Peyer's patch (tissue), 4 donors: ENCODE measurements at places on chromosomes 11 and 22. TPM values are rescaled to one million over a fixed set of nuclear protein-coding genes. Genes with fewer than 3 reads are reported as not detected.
A peak's percentile ranks its signal among the peaks of the same experiment; 100 is the strongest.

DNA sequence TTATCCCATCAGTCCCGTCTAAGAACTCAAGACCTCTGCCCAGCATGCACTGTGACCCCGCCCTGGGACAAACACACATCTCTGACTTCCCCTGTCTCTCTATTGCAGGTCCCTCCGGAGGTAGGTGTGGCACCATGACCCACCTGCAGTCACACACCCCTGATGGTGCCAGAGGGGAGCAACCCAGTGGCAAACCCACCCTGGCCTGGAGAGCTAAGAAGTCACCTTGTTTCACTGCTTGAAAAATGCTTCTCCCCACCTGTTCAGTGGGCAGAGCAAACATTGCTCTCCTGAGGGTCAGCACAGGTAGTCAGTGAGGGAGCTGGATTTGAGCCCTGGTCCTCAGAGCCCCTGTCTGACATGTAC is 23.9 kb downstream of the CAPN1 start:
- no peak overlapping the region for H3K27ac ChIP-seq
- no peak for DNase-seq
- H3K4me3 ChIP-seq, result no peak overlapping the region
- H3K27me3 ChIP-seq, result no peaks in the 10 kb centered on the region

- H3K4me3 ChIP-seq, result no peak overlapping the region
- H3K27ac ChIP-seq, result no peak overlapping the region
- no peaks in the 10 kb centered on the region for H3K4me1 ChIP-seq
- no peak for DNase-seq
- H3K27me3 ChIP-seq, result no peaks in the 10 kb centered on the region
- no peaks in the 10 kb centered on the region for H3K36me3 ChIP-seq
Measured at GRCh38 chr11:128057786-128058395, 529.5 kb downstream of the ETS1 start.

DNA sequence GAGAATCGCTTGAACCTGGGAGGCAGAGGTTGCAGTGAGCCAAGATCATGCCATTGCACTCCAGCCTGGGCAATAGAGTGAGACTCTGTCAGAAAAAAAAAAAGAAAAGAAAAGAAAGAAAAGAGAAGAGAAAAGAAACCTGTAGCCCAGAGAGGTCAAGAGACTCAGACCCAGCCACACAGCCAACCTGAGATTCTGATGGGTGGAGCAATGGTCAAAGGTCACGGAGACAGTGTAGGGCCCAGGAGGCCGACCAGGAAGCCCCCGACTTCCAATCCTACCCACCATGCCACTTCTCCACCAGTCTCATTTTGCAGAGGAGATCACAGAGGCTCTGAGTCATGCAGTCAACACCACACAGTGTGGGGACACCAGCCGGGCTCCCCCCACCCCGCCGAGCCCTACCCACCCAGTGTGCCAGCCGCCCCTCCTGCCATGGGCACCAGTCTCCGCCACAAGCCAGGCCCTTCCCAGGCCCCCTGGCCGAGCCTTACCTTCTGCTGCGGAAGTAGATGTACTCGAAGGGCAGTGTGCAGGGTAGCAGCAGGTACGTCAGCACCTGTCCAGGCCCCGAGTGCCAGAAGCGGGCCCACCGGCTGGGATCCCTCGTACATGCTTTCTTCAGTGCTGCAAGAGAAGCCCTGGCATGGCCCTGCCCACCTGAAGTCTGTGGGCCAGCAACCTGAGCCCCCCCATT is 7.9 kb downstream of the PNPLA5 start:
- no peaks in the 10 kb centered on the region for H3K4me1 ChIP-seq
- no peak for DNase-seq
- H3K4me3 ChIP-seq, result no peak overlapping the region
- no peak overlapping the region for H3K27ac ChIP-seq
- H3K36me3 ChIP-seq, result no peaks in the 10 kb centered on the region

DNA sequence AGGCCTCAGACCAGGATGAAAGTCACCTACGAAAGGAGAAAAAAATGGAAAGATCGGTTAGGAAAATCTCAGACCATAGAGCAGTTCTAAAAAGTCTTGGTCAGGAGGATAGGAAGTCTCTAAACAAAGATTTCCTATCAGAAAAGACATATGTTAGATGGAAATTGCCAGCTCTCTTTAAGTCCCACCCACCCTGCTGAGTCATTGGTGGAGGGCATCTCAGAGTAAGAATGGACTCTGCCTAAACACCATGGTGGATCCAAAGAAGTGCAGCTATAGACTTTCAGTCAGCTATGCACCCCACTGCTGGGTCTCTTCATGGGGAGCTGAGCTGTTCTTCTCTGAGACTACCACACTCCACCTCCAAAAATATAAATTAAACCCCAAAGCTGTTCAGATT is 3.7 kb downstream of the OR8B2 start:
- no peak overlapping the region for H3K4me3 ChIP-seq
- H3K36me3 ChIP-seq, result no peaks in the 10 kb centered on the region
- no peaks in the 10 kb centered on the region for H3K27me3 ChIP-seq
- H3K27ac ChIP-seq, result no peak overlapping the region
- H3K4me1 ChIP-seq, result no peaks in the 10 kb centered on the region
- no peak for DNase-seq

- no peak overlapping the region for H3K27ac ChIP-seq
- no peaks in the 10 kb centered on the region for H3K27me3 ChIP-seq
- H3K36me3 ChIP-seq, result no peaks in the 10 kb centered on the region
- no peak for DNase-seq
- H3K4me3 ChIP-seq, result no peak overlapping the region
- H3K4me1 ChIP-seq, result no peaks in the 10 kb centered on the region
Measured at GRCh38 chr11:60957188-60957587, 5.2 kb upstream of the SLC15A3 start.

DNA sequence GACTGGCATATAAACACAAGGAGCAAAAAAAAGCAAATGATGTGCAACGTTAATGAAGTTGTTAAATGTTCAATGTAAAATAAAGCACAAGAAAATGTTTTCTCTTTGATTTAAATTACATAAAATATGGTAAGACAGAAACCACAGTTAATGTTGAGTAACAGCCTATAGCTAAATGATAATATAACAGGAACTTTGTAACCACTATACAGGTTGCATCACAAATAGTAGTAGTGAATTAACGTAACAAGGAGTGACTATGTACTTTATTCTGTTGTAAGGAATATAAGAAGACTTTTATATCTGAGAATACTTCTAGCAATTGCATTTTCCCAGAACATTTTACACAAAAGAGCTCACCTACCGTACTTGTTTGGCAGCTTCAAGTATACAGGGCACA is 16.9 kb downstream of the SAAL1 start:
- no peaks in the 10 kb centered on the region for H3K36me3 ChIP-seq
- DNase-seq, result no peak
- H3K27me3 ChIP-seq, result no peaks in the 10 kb centered on the region

DNA sequence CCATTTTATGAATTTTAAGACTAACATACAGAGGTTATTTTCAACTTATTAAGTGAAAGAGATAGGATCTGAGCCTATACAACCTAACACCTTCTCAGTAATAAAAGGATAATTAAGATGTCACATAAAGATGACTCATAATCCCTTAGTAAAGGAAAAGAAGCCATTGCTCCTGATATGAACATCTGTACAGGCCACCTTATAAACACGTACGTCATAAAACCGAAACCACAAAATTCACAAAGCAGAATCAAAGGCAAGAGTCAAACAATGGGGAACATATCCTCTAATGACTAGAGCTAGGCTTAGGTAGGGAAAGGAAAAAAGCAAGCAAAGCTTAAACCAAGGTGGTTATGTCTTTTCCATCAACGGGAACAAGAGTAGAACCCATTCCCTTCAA is 103.5 kb downstream of the KCNA4 start:
- H3K36me3 ChIP-seq, result no peaks in the 10 kb centered on the region
- DNase-seq, result no peak
- no peak overlapping the region for H3K4me3 ChIP-seq

GRCh38 chr11:32888805-32889204 is 3.8 kb upstream of the QSER1 start:
- no peaks in the 10 kb centered on the region for H3K36me3 ChIP-seq
- no peaks in the 10 kb centered on the region for H3K27me3 ChIP-seq
- H3K27ac ChIP-seq, result no peak overlapping the region

Gene SESN3
- total RNA-seq, result 30.5 TPM

Gene DUSP8
- total RNA-seq, result 2.5 TPM

Gene TIMP3
- total RNA-seq, result 40.1 TPM

- peaks cover 3% of the 10 kb centered on the region for H3K36me3 ChIP-seq
- H3K4me1 ChIP-seq, result no peaks in the 10 kb centered on the region
- H3K27ac ChIP-seq, result no peak overlapping the region
- H3K27me3 ChIP-seq, result no peaks in the 10 kb centered on the region
- no peak overlapping the region for H3K4me3 ChIP-seq
- DNase-seq, result no peak
Measured at GRCh38 chr22:23709107-23709506, 18.3 kb downstream of the RGL4 start.

DNA sequence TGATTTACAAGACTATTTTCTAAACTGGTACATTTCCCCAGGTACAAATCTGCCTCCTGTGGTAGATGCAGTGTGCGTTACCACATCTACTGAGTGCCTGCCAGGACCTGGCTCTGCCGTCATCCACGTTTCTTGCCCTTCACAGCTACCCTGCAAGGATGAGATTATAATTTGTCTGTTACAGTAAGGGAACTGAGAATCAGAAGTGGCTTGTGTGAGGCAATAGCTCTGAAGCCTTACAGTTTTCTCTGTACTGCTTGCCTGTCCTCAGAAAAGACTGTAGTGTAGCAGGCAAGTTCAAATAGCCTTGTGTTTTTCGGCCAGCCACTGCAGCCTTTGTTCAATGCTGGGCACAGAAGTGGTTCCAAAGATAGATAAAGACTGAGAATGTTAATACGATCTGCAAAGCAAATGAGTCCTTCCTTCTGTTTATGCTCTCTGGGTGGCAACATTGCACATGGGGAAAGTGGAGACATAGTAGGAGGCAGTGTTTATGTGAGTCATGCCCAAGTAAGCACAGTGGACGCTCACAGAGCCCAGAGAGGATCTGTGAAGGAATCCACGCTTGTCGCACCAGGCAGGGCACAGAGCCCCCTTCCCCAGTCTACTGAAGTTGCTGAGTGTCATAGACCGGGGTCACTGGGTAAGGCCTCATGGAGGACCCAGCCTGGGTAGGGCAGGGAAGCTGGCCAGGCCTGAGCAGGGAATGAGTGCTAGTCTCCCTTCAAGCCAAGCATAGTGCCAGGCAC is 49.1 kb downstream of the MICAL2 start:
- no peaks in the 10 kb centered on the region for H3K36me3 ChIP-seq
- no peaks in the 10 kb centered on the region for H3K27me3 ChIP-seq
- H3K4me3 ChIP-seq, result no peak overlapping the region

DNA sequence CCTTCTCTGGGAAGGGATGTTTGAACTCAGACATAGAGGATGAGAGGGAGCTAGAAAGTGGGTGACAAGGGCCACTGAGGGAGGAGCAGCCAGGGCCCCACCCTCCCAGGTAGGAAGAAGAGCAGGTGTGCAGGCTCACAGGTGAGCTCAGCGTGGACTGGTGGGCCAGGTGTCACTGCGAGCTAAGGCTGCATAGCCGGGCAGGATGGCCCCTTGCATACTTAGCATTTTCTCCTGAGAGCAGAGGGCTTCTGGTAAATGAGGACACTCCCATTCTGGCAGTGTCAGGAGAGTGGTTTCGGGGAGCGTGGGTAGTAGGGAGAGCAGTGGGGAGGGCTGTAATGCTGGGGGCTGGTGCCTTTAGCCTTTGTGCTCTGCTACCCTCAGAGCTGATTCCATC is 843.4 kb downstream of the TBC1D22A start:
- H3K27me3 ChIP-seq, result no peaks in the 10 kb centered on the region
- H3K36me3 ChIP-seq, result no peaks in the 10 kb centered on the region
- DNase-seq, result peak; percentile 10
- H3K4me1 ChIP-seq, result no peaks in the 10 kb centered on the region
- H3K4me3 ChIP-seq, result no peak overlapping the region

Gene HTR3B
- total RNA-seq, result not detected

Gene MRGPRF
- total RNA-seq, result 5.5 TPM

DNA sequence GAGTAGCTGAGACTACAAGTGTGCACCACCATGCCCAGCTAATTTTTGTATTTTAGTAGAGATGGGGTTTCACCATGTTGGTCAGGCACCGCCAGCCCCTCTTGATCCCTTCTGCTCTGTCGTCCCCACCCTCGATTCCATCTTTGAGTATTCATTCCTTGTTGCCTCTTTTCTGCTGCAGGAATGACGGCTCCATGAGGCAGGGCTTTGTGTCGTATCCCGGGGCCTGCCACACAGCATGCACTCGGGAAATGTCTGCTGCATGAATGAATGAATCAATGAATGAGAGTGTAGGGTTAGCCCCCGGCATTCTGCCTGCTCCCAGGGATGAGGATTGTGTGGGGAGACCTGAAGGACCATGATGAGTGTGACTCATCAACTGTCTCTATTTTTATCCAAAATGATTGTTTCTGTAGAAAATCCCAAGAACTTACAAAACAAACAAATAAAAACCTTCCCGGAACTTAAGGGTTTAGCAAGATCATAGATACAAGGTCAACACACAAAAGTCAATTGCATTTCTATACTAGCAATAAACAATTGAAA is 54.6 kb upstream of the SLC22A12 start:
- H3K27ac ChIP-seq, result no peak overlapping the region
- H3K4me1 ChIP-seq, result no peaks in the 10 kb centered on the region
- H3K4me3 ChIP-seq, result no peak overlapping the region

GRCh38 chr11:2121227-2122130 is 17.7 kb downstream of the IGF2 start:
- H3K27ac ChIP-seq, result no peak overlapping the region
- H3K36me3 ChIP-seq, result no peaks in the 10 kb centered on the region
- no peaks in the 10 kb centered on the region for H3K4me1 ChIP-seq
- H3K4me3 ChIP-seq, result no peak overlapping the region
- DNase-seq, result no peak
- H3K27me3 ChIP-seq, result no peaks in the 10 kb centered on the region

Gene ZDHHC5
- 54.3 TPM for total RNA-seq

DNA sequence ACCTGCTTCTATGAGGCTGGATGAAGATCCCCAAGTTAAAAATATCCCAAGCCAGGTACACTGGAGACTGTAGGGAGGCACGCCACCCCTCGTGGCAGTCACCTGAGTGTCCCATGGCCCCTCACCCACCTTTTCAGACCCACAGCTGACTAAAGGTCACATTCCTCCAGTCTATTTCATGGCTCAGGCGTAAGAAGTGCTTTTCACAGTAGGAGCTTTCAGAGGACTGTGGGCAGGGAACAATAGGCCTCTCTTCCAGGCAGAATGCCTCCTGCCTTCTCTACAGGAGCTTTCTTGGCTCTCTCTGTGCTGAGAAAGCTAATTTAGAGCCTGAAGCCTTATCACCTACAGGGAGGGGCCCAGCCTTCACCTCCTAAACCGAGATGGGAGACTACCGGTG is 73.8 kb downstream of the C11orf58 start:
- DNase-seq, result no peak
- H3K27ac ChIP-seq, result no peak overlapping the region
- no peaks in the 10 kb centered on the region for H3K4me1 ChIP-seq
- no peak overlapping the region for H3K4me3 ChIP-seq

- H3K36me3 ChIP-seq, result no peaks in the 10 kb centered on the region
- H3K27me3 ChIP-seq, result no peaks in the 10 kb centered on the region
- peaks cover 19% of the 10 kb centered on the region for H3K4me1 ChIP-seq
- peak; percentile 40 for DNase-seq
- no peak overlapping the region for H3K27ac ChIP-seq
Measured at GRCh38 chr22:42273855-42274451, 3.5 kb upstream of the TCF20 start.
